ENCODE measurements at places on chromosomes 2 and 18.

- no peak for DNase-seq
- peaks cover 5% of the 10 kb centered on the region for H3K36me3 ChIP-seq
- H3K4me1 ChIP-seq, result no peaks in the 10 kb centered on the region
- no peak overlapping the region for H3K4me3 ChIP-seq
- no peaks in the 10 kb centered on the region for H3K27me3 ChIP-seq
Observed at GRCh38 chr2:65326276-65326675, 98.6 kb downstream of the ACTR2 start.

DNA sequence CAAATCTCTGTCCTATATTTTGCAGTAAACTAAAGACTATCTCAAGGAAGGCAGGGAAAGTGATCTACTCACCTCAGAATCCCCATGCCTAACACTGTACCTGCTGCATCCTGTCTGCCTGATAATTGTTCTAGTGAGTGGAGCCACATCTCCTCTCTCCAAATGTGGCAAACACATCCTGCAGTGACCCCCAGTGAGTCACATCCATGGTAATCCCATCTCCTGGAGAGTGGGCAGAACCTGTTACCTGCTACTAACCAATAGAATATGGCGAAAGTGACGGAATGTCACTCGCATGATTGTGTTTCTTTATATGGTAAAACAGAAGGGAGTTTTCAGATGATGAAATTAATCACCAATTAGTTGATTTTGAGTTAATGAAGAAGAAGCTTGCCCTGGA, 353.8 kb upstream of the DLGAP1 start:
- H3K27ac ChIP-seq, result no peak overlapping the region
- H3K4me3 ChIP-seq, result no peak overlapping the region
- DNase-seq, result no peak
- no peaks in the 10 kb centered on the region for H3K36me3 ChIP-seq
- H3K4me1 ChIP-seq, result peaks cover 6% of the 10 kb centered on the region

DNA sequence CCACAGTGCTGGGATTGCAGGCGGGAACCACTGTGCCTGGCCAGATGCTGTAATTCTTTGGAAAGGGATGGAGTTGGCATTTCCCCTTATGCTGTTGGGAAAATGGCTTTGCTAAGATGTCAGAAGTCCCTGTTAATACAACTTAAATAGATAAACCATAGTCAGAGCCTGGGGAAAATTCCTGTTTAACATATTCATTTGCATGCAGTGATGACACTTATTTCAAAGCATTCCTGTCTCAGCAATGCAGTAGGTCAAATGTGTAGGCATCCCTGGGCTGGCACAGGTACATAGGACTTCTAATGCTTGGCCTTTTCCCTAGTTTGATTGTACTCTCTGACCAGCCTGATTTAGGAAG, 38.6 kb downstream of the RAMP1 start:
- no peak overlapping the region for H3K4me3 ChIP-seq
- peak overlapping the region; percentile 92 for H3K27ac ChIP-seq
- no peaks in the 10 kb centered on the region for H3K27me3 ChIP-seq
- no peak for DNase-seq
- no peaks in the 10 kb centered on the region for H3K36me3 ChIP-seq

- no peaks in the 10 kb centered on the region for H3K4me1 ChIP-seq
- H3K27ac ChIP-seq, result no peak overlapping the region
- no peaks in the 10 kb centered on the region for H3K27me3 ChIP-seq
- DNase-seq, result no peak
Observed at GRCh38 chr2:238139196-238140039, 950 bp downstream of the KLHL30 start.

GRCh38 chr2:70620020-70620419, 66.4 kb upstream of the TGFA start:
- no peaks in the 10 kb centered on the region for H3K36me3 ChIP-seq
- no peaks in the 10 kb centered on the region for H3K27me3 ChIP-seq
- no peak overlapping the region for H3K4me3 ChIP-seq
- H3K4me1 ChIP-seq, result no peaks in the 10 kb centered on the region

All from aorta (tissue), 5 donors.